ENCODE measurements at places on chromosomes 5 and 9.

DNA sequence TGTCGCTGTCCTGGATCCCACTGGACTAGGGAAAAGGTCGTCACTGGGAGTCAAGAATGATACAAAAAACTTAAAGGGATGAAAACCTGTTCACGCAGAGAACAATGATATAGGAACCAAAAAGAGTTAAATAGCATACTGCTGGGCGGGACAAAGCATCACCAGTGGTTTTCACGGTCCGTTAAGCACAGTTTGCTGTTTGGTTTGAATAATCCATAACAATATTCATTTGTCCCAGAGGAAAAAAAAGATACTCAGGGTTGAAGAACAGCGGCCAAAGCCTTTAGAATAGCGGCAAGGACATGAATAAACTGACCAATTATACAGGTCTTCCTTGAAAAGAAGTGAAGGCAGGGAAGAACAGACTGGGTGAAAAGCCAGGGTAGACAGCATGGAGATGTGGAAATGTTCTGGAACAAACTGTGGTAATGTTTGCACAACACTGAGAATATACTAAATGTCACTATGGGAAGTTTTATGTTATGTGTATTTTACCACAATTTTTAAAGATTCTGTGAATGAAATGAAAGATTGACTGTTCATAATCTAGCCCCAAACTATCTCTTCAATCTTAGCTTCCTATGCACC is 60.8 kb downstream of the MTMR12 start:
- DNase-seq, result no peak

- DNase-seq, result no peak
Measured at GRCh38 chr9:935348-935965, 41.0 kb upstream of the DMRT3 start.

- no peak for DNase-seq
Measured at GRCh38 chr9:112631313-112632070, 86.4 kb downstream of the INIP start.

- DNase-seq, result no peak
Measured at GRCh38 chr5:119177226-119177625, 106.3 kb downstream of the DMXL1 start.

DNA sequence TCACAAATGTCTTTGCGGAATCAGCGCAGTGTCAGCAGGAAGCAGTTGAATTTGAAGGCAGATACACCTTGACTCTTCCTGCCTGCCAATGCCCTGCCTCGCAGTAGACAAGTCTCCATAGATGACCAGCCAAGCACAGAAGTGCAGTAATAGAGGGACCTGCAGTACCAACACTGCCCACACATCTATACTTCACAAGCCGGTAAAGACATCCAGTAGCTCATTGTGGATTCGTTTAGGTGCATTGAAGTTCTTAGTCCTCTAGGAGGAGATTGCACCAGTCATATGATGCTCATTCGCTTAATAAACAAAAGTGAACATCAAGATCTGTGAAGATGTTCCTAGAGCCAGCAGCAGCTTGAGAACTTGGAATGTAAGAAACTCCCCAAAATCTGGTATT is 7.1 kb upstream of the IFNA2 start:
- peak; percentile 63 for DNase-seq

GRCh38 chr5:123700624-123701287 is 188.8 kb downstream of the CSNK1G3 start:
- DNase-seq, result no peak

- DNase-seq, result no peak
Measured at GRCh38 chr5:142404046-142404477, 79.2 kb upstream of the SPRY4 start.

DNA sequence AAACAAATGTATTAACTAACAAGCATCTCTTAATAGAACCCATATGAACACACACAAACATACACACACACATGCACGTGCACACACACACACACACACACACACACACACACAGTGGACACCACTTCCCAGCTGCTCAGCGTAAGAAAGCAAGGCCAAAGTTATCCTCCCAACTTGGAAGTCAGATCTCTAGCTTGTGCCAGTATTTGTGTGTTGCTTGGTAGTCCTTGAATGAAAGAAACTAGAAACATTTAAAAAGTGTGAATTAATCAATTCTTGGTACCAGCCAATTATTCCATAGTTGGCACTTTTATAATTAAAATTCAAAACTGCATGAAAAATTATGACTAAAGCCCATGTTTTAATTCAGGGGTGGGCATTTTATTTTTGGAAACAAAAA is 178.1 kb downstream of the TMEM161B start:
- DNase-seq, result no peak

GRCh38 chr9:91485006-91485405 is 61.4 kb upstream of the NFIL3 start:
- no peak for DNase-seq

GRCh38 chr5:132815454-132815853 is 2.4 kb downstream of the SOWAHA start:
- no peak for DNase-seq

GRCh38 chr9:107922260-107922659 is 432.7 kb upstream of the KLF4 start:
- DNase-seq, result no peak

DNA sequence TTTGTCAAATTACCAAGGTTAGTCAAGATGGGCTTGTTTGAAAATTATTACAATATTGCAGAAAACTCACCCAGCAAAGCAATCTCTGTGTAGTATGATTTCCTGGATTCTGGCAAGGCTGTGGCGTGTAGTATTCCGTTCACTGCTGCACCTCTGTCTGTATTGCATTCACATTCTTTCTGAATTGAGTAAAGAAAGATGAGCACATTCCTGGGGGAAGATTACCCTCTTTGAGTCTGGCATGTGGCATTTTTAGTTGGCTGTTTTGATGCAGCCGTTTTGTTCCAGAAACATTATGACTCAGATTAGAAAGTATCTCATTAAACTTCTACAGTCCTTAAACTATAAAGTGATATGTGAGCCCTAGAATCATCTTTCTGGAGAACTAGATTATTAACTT is 197.7 kb downstream of the TENT4A start:
- DNase-seq, result no peak

GRCh38 chr5:154446195-154447088 is 645 bp downstream of the SAP30L start:
- DNase-seq, result peak; percentile 44

DNA sequence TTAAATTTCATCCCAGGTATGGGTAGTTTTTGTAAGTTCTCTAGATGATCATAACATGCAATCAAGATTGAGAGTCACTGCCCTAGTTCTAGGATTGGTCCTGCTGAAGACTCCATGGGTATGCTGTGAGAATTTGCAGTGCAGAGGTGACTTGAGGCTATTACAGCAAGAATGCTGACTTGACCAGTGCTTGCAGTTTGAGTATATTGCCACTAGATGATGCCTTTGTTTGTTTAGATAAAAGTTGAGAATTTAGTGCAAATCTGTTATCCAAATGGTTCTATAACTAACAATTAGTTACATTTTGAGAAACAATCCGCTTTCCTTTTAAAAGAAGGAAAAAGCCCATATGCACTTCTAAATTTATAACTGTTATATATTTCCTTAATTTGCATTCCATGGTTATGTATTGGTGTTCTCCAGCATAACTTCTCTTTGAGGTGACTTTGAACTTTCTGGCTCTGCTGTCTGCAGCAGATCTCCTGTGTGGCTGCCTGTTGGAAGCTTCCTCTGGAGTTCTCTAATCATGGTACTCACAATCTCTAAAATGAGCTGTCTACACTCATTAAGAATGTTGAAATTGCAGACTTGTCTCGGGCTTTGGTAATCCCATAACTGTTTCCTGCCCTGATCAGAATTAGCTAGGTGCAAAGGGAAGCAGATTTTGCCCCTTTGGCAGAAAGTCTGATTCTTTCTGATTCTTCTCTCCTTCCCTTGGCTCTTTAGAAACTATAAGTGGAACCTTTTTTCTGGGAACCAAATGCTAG is 24.9 kb downstream of the MELK start:
- DNase-seq, result peak; percentile 54

- no peak for DNase-seq
Measured at GRCh38 chr9:114085387-114085789, 7.3 kb upstream of the AMBP start.

- peak; percentile 64 for DNase-seq
Measured at GRCh38 chr5:170861917-170862766, at the start of gene RANBP17. Gene RANBP17 (plus strand): TSS chr5:170862018.

- DNase-seq, result no peak
Measured at GRCh38 chr5:171806976-171807747, 21.5 kb downstream of the SMIM23 start.

Measured in OCI-M1 (cell line).